Mesothelial cell of epicardium (in vitro differentiated cells): ENCODE measurements at places on chromosomes 1 and 21. TPM values are rescaled to one million over a fixed set of nuclear protein-coding genes. Genes with fewer than 3 reads are reported as not detected.
A peak's percentile ranks its signal among the peaks of the same experiment; 100 is the strongest.

The LIPI gene
- total RNA-seq, result not detected in 3 replicates

The RNU1-2 gene
- 3,774 to 3,945 TPM (median 3,937 TPM) in 3 replicates for total RNA-seq

The KRTAP21-2 gene
- not detected in 3 replicates for total RNA-seq

The PRELP gene
- total RNA-seq, result 2.8 to 3.3 TPM (median 3.2 TPM) in 3 replicates

The TGFBR3 gene
- 19.7 to 24.6 TPM (median 20.7 TPM) in 3 replicates for total RNA-seq

The ZNF648 gene
- 0.09 to 0.23 TPM (median 0.18 TPM) in 3 replicates for total RNA-seq

GRCh38 chr21:25496825-25497482 is 110.3 kb downstream of the MRPL39 start:
- DNase-seq, result no peak
- no peak overlapping the region for H3K4me3 ChIP-seq
- no peak overlapping the region for H3K27ac ChIP-seq
- no peaks in the 10 kb centered on the region for H3K36me3 ChIP-seq

DNA sequence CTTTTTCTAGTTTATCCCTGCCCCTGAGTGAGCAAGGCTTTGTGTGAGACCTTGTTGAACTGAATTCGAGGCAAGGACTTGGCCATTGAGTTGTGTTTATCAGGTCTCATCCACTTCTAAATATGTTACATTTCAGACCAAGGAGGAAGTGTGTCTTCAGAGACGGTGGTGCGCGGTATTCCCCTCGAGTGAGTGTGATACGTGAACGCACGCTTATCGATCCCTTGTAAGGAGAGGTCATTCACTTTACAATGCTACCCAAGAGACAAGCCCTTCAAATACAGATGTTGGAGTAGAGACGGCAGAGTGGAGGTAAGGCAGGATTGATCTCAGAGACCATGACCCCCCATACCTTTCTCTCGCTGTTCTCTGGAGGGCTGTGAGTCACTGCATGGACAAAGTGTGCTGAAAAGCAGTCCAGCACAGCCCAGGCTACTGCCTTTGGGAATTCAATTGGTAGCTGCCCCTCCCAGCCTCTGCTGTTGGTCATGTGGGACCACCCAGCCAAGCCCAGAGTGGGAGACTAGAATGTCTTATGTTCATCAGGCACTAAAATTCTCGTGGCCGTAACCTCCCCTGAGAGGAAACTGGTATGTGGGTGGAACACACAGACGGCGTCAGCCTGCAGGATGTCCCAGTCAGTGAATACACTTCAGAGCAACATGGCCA is 16.3 kb upstream of the MTARC1 start:
- no peak for DNase-seq
- H3K27me3 ChIP-seq, result no peaks in the 10 kb centered on the region
- no peak overlapping the region for H3K27ac ChIP-seq
- no peak overlapping the region for H3K4me3 ChIP-seq

DNA sequence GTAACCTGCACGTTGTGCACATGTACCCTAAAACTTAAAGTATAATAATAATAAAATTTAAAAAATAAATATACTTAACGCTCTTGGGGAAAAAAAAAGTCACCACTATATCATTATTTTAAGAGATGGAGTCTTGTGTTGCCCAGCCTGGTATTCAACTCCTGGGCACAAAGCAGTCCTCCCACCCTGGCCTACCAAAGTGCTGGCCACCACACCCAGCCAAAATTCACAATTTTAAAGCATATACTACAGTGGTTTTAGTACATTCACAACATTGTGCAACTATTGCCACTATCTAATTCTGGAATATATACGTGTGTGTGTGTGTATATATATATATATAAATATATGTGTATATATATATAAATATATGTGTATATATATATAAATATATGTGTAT is 5.9 kb downstream of the HMGN2 start:
- peaks cover 21% of the 10 kb centered on the region for H3K4me1 ChIP-seq
- H3K36me3 ChIP-seq, result peaks cover 39% of the 10 kb centered on the region
- no peak overlapping the region for H3K4me3 ChIP-seq
- no peaks in the 10 kb centered on the region for H3K27me3 ChIP-seq
- no peak for DNase-seq

- no peak overlapping the region for H3K4me3 ChIP-seq
- H3K27ac ChIP-seq, result no peak overlapping the region
- DNase-seq, result peak; percentile 56
- H3K36me3 ChIP-seq, result no peaks in the 10 kb centered on the region
- peaks cover 4% of the 10 kb centered on the region for H3K27me3 ChIP-seq
- H3K4me1 ChIP-seq, result peaks cover 26% of the 10 kb centered on the region
These were observed 139.7 kb downstream of the TSEN15 start for GRCh38 chr1:184191181-184191621.

DNA sequence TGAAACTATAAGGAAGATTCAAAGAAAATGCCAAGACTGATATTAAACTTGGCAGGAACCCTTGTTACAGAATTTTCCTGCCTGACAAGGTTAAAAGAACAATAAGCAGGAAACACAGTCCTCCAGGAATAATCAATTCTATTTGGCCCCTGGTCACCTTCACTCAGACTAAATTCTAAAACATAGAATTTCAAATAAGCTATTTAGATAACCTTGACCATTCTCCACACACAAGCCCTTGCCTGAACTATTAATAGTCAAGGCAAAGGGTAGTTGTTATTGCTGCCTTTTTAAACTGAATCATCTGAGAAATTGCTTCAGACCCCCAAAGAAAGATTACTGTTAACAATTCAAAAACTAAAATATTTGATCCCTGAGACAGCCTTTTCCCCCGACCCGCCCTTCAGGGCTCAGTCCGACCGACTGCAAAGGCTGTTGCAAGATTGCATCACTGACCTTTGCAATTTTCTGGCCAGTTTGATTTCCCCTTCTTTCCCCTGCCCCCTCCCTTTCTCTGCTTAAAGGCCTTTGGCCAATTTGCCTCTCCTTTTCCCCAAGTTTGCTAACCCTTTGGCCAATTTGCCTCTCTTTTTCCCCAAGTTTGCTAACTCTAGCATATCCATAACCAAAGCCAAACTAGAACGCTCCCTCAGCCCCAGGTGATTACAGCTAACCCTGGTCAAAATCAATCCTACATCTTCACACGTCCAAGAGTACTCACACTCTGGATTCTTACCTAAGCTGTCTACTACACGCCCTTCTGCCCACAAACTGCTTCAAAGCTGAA is 1.4 kb upstream of the G0S2 start:
- H3K27me3 ChIP-seq, result peaks cover 96% of the 10 kb centered on the region
- peaks cover 15% of the 10 kb centered on the region for H3K4me1 ChIP-seq
- no peaks in the 10 kb centered on the region for H3K36me3 ChIP-seq
- H3K27ac ChIP-seq, result no peak overlapping the region
- H3K4me3 ChIP-seq, result no peak overlapping the region
- no peak for DNase-seq

- H3K36me3 ChIP-seq, result no peaks in the 10 kb centered on the region
- H3K27me3 ChIP-seq, result no peaks in the 10 kb centered on the region
- H3K4me1 ChIP-seq, result peaks cover 24% of the 10 kb centered on the region
- DNase-seq, result no peak
- H3K27ac ChIP-seq, result no peak overlapping the region
These were observed 53.8 kb upstream of the LYPLAL1 start for GRCh38 chr1:219119839-219120238.

- H3K27ac ChIP-seq, result no peak overlapping the region
- no peaks in the 10 kb centered on the region for H3K27me3 ChIP-seq
- H3K4me1 ChIP-seq, result no peaks in the 10 kb centered on the region
- DNase-seq, result no peak
- H3K36me3 ChIP-seq, result no peaks in the 10 kb centered on the region
These were observed 35.0 kb downstream of the ACKR1 start for GRCh38 chr1:159239551-159240220.

GRCh38 chr21:43347461-43348169 is 79.3 kb downstream of the SIK1 start:
- no peak for DNase-seq
- H3K36me3 ChIP-seq, result no peaks in the 10 kb centered on the region
- no peaks in the 10 kb centered on the region for H3K27me3 ChIP-seq
- peaks cover 57% of the 10 kb centered on the region for H3K4me1 ChIP-seq

DNA sequence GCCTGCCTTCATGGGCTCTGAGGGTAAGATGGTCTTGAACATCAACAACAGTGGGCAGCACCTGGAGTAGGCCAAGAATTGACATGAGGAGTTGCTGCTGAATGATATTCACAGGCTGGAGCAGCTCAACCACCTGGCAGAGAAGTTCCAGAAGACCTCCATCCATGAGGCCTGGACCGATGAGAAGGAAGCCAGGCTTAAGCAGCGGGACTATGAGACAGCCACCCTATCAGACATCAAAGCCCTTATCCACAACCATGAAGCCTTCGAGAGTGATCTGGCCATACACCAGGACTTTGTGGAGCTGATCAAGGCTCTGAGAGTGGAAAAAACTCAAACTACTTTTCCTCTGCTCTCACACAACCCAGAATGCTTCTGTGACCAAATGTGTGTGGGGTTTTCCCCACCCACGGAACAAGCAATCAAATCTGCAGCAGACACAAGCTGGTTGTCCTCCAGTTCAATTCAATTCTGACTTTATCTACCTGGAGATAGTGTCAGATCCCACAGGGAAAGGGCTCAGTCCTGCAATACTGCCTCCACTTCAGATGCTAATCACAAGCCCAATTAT is 12.1 kb upstream of the EPHA10 start:
- no peak for DNase-seq
- H3K27me3 ChIP-seq, result peaks cover 31% of the 10 kb centered on the region
- no peak overlapping the region for H3K4me3 ChIP-seq

DNA sequence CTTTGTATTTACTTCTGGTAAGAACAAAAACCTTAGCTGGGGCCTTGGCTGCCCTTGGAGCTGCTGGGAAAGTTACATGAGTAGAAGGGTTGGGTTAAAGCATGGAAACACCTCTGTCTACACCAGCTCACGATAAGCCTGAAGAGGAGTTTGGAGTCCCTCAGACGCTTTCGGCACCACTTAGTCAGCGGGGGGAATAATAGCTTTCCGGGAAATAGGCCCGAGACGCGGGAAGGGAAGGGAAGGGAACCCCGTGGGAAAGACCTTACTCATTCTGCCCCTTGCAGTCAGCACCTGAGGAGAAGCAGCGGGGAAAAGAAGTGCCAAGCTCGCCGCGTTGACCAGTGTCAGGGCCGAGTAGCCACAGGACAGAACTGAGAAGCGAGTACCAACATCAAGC is 66.4 kb upstream of the PDE9A start:
- no peak overlapping the region for H3K27ac ChIP-seq
- DNase-seq, result no peak
- H3K4me1 ChIP-seq, result peaks cover 2% of the 10 kb centered on the region
- no peak overlapping the region for H3K4me3 ChIP-seq
- H3K27me3 ChIP-seq, result no peaks in the 10 kb centered on the region

- peaks cover 8% of the 10 kb centered on the region for H3K4me1 ChIP-seq
- peak overlapping the region; percentile 23 for H3K27ac ChIP-seq
- no peak for DNase-seq
- no peaks in the 10 kb centered on the region for H3K27me3 ChIP-seq
- peaks cover 19% of the 10 kb centered on the region for H3K36me3 ChIP-seq
- H3K4me3 ChIP-seq, result no peak overlapping the region
These were observed 28.4 kb downstream of the SLC19A1 start for GRCh38 chr21:45513741-45514310.

DNA sequence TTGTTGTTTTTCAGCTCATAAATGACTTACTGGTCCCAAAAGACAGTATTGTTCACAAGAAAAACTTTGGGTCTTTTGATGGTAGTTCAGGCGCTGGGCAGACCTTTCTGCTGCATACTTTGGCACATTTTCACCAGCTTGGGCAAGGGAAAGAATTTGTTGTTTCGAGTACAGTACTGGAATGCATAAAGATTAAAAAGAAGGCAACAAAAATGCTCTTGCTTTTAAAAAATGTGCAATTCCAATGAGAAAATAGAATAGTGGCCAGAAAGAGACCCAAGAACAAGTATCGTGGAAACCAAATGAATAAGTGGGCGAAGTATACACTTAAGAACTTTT is 56.0 kb downstream of the CLIC6 start:
- no peak for DNase-seq
- no peak overlapping the region for H3K27ac ChIP-seq
- H3K36me3 ChIP-seq, result no peaks in the 10 kb centered on the region
